Stimulated activated CD8-positive, alpha-beta memory T cell treated with anti-CD3 and anti-CD28 coated beads, Interleukin-4, amount 100 ng/mL, for 1 hour (primary cell): ENCODE measurements at places on chromosomes 16 and 17.

DNA sequence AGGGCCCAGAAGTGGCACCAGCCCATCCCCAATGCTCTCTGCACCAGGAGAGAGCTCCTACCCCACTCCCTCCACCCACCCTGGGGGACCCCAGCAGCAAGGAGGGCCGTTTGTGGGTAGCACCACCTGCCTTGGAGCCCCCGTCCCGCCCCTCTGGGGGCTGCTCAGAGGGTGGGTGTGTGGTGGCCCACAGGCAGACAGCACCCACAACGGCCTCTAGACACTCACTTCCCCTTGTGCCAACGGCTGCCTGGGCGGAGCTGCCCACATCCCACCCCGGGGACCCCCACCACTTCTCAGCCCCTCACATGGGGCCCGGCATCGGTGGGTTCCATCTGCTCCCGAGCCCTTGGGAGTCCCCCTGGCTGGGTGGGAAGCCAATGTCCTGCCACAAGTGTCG, 33.3 kb downstream of the BAHCC1 start:
- DNase-seq = no peak

GRCh38 chr16:507996-508395, 19.5 kb upstream of the CAPN15 start:
- no peak for DNase-seq

DNA sequence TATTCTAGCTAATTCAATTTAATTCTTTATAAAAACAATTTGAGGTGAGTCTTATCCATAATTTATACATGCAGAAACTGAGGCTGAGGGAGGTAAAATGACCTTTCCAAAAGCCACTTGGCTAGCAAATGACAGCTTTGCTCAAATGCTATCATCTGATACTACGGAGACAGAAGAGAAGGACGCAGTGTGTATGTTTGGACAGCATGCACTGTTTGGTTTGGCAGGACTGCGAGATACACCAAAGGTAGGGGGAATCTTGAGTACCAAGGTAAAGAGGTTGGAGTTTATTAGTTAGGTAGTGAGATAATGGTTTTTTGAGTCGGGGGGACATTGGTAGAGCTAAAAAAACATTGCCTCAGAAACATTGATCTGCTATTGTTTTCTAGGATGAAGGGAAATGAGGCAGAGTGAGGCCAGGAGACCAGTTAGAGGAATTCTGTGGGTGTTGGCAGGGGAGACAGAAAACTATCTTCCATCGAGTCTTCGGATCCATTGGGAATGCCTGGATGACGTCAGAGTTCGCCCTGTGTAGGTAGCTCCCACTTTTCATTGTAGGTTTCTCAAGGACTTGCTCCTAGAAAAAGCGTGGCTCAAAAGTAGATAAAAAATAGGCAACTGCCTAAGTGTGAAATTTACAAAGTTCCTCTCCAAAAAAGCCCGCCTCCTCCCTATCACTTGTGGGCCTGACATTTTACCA, 2.5 kb upstream of the HS3ST4 start:
- no peak for DNase-seq

DNA sequence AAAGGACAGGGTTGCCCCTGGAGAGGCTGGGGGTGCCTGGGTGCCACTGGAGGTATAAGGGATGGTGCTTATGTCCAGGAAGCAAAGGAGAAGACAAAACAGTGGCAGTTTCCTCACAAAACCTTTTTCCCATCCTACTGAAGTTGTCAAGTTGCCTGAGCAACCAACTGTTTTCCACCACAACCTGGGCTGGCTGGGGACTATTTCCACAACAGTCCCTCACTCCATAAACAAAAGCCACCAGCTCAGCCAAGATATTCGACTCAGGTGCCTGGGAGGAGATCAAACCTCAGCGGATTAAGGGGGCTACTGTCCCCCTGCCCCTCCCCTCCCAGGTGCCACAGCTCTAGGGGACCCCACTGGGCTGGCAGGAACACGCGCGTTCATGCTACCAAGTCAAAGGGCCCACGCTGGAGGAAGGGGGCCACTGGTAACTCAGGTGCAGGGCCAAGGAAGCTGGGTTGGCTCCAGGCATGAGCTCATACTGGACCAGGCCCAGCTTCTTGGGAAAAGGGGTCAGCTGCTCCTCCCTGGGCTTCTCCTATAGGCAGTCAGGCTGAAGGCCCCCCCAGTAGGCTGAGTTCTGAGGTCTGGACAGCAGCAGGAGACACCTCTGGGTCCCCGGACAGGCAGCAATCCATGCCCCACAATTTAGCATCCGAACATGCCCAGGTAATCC, 45.7 kb upstream of the MRPS23 start:
- DNase-seq = no peak

- no peak for DNase-seq
These were observed 131.1 kb downstream of the ENGASE start for GRCh38 chr17:79205688-79206205.

- no peak for DNase-seq
These were observed 20.8 kb upstream of the CLEC3A start for GRCh38 chr16:78001451-78002025.

GRCh38 chr17:57554826-57555635, 190.1 kb downstream of the CCDC182 start:
- DNase-seq = no peak

- DNase-seq = no peak
These were observed 171.7 kb downstream of the ABCC12 start for GRCh38 chr16:47983999-47984580.
